Hematopoietic multipotent progenitor cell treated with erythropoietin and hydrocortisone succinate and interleukin-3 and kit ligand, for 15 days (in vitro differentiated cells): ENCODE measurements at places on chromosomes 12 and 14.

- DNase-seq: no peak
Measured at GRCh38 chr12:53443955-53444354, 2.4 kb downstream of the PRR13 start.

GRCh38 chr12:30882706-30883105, 43.8 kb upstream of the TSPAN11 start:
- no peak for DNase-seq

GRCh38 chr12:110251381-110251780, 29.7 kb upstream of the ATP2A2 start:
- no peak for DNase-seq

DNA sequence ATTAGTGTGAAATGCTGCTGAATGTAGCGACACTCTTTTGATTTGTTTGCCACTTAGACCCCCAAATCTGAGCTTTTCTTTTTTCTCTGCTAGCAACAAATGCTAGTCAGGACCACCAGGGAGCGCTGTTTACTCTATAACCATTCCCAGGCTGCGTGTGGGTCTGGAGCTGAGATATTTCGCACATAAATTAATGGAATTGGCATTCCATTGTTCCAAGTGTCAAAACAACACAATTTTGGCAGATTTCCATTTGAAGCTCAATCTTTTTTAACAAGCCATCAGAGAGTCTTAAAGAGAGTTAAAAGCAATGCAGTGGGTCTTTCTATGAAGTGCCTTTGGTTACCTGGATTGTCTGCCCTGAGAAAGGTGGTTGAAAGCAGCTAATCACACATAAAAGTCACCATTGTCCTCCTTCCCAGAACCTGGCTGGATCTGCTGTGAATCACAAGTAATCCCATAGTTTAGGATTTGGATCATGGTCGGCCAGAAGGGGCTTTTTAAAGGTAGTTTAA, 7.4 kb upstream of the TMEM132C start:
- DNase-seq: no peak

DNA sequence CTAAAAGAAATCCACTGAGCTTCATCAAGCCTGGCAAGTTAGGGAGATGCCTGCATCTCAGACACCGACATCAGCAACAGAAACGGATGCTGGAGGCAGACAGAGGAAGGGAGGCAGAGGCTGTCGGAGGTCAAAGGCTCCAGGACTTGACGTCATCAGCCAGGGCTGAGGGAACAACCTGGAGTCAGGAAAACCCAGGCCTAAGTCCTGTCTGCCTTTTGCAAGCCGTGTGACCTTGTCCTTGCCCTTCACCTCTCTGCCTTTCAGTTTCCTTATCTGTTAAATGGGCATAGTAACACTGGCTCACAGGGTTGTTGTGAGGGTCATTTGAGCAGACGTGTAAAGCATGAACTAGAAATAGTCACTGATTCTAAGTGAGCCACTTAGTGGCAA, 194.2 kb downstream of the BCL11B start:
- no peak for DNase-seq

GRCh38 chr14:91394105-91395081, 23.2 kb downstream of the CCDC88C start:
- DNase-seq: no peak

GRCh38 chr12:123690191-123690840, 19.4 kb downstream of the TCTN2 start:
- no peak for DNase-seq

GRCh38 chr14:100536721-100537445, 50.3 kb downstream of the BEGAIN start:
- no peak for DNase-seq

GRCh38 chr12:42705863-42706262, 116.3 kb upstream of the PRICKLE1 start:
- no peak for DNase-seq

DNA sequence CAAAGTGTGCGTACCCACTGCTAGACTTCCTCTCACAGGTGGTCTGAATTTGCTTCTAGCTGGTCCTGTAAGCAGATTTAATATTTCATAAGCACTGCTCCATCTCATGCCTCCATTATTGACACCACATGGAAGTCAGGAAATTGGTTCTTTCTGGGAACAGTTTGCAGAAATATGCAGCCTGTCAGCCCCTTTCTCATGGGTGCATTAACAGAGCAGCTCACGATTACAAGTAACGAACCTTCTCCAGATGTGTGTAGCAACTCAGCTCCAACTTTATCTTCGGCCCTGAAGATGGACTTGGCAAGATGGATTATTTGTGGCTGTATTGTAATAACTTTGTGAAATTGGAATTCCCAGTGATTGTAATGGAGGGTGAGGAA, 214.5 kb upstream of the DDHD1 start:
- no peak for DNase-seq

GRCh38 chr12:66103016-66103913, 27.3 kb downstream of the LLPH start:
- no peak for DNase-seq

- no peak for DNase-seq
Measured at GRCh38 chr12:62933220-62933601, 1.7 kb downstream of the PPM1H start.

GRCh38 chr12:17076811-17077210, 470.8 kb upstream of the LMO3 start:
- no peak for DNase-seq

DNA sequence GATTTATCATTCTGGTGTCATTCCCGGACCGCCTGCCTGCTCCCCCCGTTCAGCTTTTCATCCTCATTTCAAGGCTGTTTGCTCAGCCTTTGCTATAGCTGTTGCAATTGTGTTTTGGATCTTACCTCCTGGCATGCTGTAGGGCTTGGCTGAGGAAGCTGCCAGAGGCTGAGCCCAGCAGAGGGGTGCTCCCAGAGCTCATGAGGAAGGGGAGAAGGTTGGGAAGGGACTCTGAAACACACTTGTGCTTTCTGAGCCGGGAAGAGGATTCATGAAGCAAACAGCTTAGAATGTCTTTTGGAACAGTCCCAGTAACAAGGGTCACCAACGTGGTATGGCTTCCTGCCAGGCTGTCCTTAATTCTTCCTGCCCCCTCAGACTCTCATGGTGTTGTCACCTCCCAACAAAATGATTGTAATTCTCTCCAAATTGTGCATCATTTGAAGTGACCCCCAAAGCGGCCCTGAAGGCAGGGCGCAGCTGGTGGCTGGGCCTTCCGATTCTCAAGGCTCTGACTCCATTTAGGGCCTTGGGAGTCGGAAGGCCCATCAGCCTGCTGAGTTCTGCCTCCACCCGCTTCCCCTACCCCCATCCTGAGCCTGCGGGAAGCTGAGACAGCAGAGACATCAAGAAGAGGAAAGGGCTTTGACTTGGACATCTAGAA, 111.9 kb upstream of the ARHGAP5 start:
- DNase-seq: no peak

- DNase-seq: no peak
Measured at GRCh38 chr14:89452281-89452680, 35.2 kb upstream of the FOXN3 start.
